MG63 (cell line): ENCODE measurements at places on chromosomes 16 and 17. TPM values are rescaled to one million over a fixed set of nuclear protein-coding genes. Genes with fewer than 3 reads are reported as not detected.
A peak's percentile ranks its signal among the peaks of the same experiment; 100 is the strongest.

The SOX9 gene
- 0.82 and 3.0 TPM in 2 replicates for total RNA-seq

The LRRC46 gene
- total RNA-seq, result not detected in 2 replicates

The HAP1 gene
- not detected in 2 replicates for total RNA-seq

GRCh38 chr16:57774705-57775285, 27.5 kb downstream of the KIFC3 start:
- DNase-seq, result no peak

GRCh38 chr17:15912416-15912955, 32.4 kb upstream of the ADORA2B start:
- DNase-seq, result no peak

- peak; percentile 85 for DNase-seq
These were observed 107.3 kb upstream of the MAF start for GRCh38 chr16:79707876-79708275.

DNA sequence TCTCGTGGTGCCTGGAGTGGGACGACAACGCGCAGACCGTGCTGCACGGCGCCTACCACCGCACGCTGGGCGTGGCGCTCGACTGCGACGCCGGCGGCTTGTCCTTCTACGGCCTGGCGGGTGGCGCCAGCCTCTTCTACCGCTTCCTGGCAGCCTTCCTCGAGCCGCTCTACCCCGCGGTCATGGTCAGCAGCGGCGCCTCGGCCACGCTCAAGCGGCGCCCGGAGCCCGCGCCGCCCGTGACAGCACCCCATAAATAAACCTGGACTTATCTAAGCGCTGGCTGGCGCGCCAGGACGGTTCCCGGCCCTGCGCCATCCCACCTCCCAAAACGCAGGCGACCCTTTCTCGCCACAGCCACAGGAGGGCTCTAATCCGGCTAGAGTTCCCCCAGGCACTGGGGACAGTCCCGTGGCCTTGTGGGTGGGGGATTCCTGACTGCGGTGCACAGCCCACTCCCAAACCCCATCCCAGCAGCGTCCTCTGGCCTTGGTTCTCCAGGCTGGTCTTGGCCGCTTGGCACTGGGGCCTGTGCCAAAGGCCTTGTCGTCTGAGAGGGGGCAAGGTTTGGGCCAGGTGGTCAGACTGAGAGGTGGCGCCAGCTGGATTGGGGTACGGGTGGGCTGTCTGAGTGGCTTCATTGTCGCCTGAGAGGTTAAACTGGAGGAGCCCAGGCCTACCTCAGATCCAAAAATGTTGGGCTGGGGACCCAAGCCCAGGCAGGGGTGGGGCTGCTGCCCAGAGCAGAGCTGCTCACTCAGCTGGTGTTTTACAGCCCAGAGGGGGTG, 10.1 kb upstream of the SLC16A5 start:
- no peak for DNase-seq
